Fibroblast of upper back skin (primary cell): ENCODE measurements at places on chromosomes 12 and 14.

DNA sequence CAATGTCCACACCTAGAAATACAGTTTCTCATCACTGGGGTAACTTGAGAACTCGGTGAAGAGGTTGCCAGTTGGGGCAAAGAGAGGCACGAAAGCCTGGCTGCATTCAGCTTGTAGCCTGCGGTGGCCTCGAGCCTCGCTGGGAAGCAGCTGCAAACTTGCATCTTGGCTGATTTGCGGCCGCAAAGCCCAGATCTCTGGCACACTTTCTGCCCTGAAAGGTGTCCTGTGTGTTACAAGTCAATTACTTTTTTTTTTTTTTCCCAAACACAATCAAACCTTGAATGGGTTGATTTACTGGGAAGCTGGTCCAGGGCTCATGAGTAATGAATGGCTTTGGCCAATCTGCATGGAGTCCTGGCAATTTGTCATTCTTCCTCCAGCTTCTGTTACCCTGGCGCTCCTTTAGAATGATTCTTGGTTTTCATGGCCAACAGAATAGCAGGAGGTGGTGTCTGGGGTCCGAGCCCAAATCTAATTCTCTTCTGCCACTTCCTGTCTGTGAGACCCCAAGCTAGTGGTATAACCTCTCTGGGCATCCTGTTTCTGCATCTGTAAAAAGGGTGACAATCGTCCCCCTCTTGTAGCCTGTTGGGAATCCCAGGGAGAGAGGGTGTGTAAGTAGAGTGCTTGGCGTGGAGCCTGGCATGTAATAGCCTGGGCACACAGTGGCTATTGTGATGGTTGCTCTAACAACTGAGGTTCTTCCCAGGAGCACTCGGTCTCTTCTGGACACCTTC is 6.7 kb downstream of the BCL7A start:
- peak; percentile 25 for DNase-seq

DNA sequence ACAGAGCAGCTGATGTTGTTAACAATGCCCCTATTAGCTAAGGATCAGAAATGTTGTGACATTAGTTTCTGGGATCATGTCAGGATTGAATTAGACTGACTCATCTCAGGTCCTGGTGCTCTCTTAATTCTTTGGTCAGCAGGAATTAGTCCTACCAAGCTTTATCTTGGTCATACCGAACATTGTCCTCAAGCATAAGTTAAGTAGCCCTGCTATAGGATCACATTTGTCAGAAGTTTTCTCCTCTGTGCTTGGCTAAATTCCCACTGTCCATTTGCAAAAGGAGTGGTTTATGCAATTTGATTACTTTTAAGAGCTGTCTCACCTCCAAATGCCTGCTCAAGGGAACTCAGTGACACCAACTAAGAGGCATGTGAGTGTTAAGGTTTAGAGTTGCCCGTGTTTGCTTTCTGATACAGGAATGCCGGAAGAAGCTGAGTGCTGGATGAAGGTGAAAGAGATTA is 48.4 kb upstream of the IFNG-AS1 start:
- DNase-seq: peak; percentile 56

DNA sequence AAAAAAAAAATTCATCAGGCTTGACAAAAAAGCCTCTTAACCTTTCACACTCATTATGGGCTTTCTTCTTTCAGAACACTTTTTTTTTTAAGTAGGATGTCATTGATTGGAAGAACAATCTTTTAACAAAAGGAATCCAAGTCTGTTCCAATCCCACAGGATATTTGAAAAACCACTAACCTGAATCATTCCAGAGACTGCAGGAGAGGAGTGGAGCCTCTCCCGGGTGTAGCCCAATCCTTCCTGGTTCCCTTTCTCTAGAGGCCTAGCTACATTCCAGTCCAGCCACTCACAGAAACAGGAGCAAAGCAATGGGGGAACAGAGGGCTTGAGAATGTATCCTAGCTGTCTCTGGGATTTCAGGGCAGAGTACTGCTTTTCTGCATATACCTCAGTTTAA is 4.3 kb downstream of the MFAP5 start:
- peak; percentile 98 for DNase-seq

DNA sequence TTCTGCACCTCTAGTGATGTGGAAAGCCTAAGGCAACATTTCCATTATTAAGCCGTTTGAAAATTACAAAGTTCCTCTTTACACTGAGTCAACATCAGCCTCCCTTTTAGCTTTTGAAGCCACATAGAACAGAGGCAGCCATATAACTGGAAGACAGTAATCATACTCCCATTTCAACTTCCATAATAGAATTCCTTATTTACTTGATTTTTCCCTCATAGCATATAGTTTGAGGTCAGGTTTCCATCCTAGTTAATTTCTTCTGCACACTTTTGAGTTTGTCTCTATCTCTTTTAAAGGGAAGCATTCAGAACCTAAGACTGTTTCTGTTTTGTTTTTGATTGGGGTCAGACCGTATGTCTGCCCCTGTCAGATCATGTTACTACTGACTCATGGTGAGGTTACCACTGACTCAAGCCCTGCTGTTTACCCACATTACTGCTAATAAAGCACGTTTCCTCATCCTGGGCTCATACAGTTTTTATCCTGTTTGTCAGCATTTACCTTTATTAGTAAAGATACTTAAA is 161.0 kb downstream of the SLC38A4 start:
- DNase-seq: peak; percentile 83

DNA sequence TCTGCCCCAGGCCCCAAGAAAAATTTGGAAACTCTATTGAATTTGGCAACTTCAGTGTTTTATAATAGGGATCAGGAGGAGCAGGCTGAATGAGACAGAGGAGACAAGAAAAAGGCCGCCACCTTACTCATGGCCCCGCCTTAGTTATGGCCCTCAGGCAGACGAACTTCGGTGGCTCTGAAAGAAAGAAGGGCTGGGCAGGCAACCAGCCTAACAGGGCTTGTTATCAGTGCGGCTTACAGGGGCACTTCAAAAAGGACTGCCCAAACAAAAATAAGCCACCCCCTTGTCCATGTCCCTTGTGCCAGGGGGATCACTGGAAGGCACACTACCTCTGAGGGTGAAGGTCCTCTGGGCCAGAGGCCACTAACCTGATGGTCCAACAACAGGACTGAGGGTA is 146.3 kb upstream of the ATF7IP start:
- DNase-seq: no peak

GRCh38 chr14:61562321-61563161 is 132.8 kb upstream of the HIF1A start:
- peak; percentile 100 for DNase-seq

GRCh38 chr14:78566026-78566858 is 396.1 kb downstream of the NRXN3 start:
- peak; percentile 72 for DNase-seq

DNA sequence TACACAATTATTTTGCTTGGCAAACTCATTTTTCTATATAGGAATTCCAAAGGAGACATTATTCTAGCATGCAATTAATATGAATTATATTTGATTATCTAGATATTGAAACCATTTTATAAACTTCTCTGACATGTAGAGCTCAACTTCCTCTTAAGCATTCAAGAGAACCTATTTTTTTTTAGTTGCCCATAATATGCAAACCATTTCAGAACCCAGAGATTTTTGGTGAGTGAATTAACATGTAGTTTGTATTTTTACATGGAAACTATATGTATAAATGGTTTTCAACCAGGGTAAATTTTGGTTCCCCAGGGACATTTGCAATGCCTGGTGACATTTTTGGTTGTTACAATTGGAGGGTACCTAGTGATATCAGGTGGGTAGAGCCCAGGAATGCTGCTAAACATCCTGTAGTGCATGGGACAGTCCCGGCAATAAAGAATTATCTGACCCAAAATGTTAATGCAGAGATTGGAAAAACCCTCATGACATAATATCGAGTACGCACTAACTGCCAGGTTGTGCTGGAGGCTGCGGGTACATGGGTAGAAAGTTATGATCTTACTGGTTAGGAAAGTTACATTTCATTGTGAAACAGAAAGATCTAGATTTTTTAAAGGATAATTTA is 338.9 kb upstream of the GARIN2 start:
- no peak for DNase-seq

- no peak for DNase-seq
Measured at GRCh38 chr14:68677901-68678300, 115.0 kb downstream of the ZFP36L1 start.

DNA sequence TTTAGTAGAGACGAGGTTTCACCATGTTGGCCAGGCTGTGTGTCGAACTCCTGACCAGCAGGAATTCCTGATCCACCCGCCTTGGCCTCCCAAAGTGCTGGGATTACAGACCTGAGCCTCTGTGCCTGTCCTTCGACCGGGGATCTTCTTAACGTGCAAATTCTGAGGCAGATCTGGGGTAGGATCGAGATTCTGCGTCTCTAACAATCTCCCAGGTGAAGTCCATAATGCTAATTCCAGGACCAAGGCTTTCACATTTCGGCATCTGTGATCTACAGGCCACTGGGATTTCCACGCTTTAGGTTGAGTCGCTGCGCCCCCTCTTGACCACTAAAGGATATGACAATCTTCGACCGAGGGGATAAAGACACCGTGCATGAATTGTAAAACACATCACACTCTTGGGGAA is 24.8 kb downstream of the FOS start:
- peak; percentile 67 for DNase-seq

GRCh38 chr14:61106271-61106958 is 125.4 kb downstream of the SLC38A6 start:
- no peak for DNase-seq

- no peak for DNase-seq
Measured at GRCh38 chr12:119444462-119445044, 110.0 kb downstream of the CCDC60 start.

- no peak for DNase-seq
Measured at GRCh38 chr14:36755756-36756155, 94.1 kb downstream of the PAX9 start.

DNA sequence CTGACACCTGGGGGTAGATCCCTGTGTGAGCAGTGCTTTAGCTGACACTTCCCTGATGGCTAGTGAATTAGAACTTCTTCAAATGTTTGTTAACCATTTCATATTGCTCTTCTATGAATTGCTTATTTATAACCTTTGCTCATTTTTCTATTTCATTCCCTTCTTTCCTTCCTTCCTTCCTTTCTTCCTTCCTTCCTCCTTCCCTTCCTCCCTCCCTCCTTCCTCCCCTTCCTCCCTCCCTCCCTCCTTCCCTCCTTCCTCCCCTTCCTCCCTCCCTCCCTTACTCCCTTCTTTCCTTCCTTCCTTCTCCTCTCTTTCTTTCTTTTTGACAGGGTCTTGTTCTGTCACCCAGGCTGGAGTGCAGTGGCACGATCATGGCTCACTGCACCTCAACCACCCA is 23.3 kb upstream of the CEP170B start:
- DNase-seq: no peak

DNA sequence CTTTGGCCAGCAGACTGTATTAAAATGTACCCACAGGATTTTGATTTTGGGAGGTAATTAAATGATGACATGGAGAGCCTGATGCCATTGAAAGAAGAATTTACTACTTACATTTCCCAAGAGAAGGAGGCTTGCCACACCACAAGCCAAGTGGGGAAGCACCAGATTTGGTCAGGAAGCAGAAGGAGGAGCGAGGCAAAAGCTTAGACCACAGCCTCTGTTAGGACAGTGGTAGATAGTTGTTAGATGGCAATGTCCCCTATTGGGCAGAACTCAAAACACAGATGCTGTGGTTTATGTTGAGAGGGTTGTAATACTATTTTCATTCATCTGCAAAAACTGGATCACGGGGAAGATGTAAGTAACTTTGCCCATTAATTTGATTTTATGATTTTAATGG is 709.4 kb downstream of the VRK1 start:
- DNase-seq: no peak

DNA sequence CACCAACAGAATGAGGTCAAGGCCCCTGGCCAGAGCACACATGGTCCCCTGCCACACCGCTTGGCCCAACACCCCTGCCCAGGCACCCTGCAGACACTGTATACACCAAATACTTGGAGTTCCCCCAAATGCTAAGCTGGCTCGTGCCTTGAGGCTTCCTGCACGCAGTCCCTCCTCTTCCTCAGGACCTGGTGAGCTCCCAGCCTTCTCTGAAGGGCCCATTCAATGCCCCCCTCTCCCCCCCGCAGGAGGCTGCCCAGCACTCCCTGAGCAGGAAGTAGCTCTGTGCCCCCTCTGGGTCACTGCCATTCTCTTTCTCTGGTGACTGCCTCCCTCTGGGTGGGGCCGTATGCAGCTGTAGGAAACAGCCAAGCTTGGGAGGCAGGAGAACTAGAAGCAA is 75.3 kb downstream of the ITPK1 start:
- no peak for DNase-seq

- peak; percentile 65 for DNase-seq
Measured at GRCh38 chr12:5220835-5221234, 177.2 kb downstream of the KCNA5 start.

DNA sequence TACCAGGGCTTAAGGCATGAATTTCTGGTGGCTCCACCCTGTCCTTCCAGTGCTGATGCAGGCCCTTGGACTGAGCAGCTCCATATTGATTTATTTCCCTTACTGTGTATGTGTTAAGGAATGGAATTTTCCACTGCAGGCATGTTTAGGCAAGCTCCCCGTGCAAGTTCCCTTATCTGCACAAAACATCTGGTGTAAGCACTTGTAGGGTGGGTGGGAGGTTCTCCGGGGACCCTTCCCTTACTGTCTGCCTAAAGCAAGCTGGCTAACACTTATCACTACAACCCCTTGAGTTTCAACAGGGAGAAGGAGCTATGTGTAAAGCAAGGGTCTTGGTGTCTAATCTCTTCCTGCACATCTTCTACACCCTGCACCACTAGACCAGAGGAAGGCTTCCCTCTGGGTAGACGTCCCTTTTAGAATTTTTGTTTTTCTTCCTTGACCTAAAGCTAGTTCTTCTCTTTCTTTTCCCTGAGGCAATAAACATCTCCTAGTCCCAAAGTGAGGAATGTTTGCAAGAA is 22.0 kb upstream of the DRAM1 start:
- DNase-seq: peak; percentile 56

DNA sequence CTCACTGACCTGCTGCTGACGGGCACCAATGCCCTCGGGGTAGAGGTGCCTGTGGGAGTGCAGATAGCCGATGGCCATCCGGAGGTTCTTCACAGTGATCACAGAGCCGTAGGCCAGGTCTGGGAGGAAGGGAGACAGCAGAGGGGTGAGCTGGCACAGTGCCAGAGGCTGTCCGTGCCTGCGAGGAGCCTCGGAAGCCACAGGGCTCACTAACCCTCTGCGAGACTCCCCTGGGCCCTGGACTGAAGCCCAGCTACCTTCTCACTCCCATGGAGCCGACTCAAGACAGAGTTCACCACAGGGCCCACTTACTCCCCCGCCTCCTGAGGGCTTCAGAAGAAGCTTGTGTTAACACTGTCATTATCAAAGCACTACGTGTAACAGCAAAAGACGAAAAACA is 24.5 kb downstream of the POMT2 start:
- no peak for DNase-seq

DNA sequence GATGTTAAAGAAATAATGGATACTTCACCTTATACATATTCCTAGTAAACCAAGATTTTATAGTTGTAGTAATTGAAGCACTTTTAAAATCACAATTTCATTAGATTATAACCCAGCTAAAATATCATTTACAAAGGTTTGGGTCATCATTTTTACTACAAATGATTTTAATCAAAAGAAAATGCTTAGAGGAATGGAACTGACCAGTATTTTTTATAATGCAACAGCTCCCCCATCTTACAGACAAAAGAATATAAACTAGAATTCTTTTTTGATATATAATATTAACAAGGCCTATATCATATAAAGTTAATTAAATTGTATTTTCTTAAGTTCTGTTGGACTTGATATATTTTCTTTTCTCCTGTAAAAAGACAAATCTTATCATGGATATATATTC is 20.4 kb upstream of the LRFN5 start:
- no peak for DNase-seq

- DNase-seq: no peak
Measured at GRCh38 chr14:73311708-73312030, 74.4 kb downstream of the PAPLN start.
